ENCODE measurements at places on chromosomes 4 and X.

DNA sequence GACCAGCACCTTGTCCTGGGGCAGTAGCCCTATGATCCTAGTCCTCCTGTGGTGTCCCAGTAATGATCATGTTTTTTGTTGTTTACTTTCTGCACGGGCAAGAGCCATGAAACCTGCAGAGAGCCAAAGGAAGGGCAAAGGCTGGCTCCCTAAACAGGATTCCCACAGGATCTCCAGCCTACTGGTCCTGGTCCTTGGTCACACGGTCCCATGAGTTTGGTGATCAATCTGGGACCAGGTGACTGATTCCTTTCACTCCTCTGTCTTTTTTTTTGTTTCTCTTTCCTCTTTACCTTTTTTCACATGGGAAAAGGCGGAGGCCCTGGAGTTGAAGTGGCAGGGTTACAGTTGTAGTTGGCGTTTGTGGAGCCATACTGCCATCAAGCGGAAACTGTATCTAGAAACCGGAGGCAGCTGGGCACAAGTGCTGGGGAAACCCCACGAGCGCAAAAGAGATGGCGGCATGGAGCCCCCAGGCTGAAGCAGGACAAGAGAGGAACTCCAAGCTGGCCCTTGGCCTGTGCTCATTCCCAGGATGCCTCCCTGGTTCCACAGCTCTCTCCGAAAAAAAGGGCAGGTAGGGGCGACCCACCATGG is 34.6 kb downstream of the NBDY start:
- ATAC-seq = peak; percentile 40

DNA sequence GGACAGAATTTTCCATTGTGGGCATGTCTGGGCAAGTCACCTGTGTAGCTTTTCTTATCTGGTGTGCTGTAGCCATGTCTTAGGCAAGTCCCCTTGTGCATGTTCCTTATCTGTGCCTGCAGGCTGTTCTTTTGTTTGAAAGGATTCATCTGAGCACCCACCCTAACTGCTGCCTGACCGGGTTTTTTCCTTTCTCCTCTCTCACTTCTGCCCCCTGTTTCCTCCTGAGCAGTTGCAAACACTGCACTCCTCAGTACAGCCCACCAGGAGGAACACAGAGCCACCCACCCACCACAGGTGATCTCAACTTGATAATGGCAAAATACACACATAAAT is 29.2 kb upstream of the IL9R start:
- ATAC-seq = no peak

- no peak for ATAC-seq
Observed at GRCh38 chr4:24169956-24170355, 280.1 kb upstream of the PPARGC1A start.

DNA sequence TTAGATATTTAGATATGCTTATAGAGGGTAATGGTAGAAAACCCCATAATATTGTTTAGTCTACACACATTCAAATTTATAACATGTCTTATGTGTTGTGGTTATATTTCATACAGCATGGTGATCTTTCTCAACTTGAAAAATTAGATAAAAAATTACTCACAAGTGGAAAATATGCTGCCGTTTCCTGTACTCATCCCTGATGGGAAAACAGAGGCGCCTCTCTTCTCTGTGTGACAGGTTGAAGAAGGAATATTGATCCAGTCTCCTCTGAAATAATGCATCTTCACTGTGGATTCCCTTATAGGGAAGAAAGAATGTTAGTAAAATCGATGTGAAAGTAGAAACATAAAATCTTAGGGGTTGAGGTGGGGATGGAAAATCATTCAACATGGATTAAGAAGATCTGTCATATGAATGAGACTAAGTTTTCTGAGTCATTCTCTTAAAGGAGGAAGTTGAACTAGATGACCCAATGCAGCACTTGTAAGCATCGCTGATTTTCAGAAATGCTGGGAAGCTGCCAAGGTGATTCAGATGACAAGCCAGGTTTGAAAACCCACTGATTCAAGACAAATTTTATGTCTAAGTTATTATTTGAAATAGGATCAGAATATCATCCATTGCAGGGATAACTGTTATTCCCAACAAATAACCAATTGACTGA is 70.7 kb downstream of the ANKRD50 start:
- no peak for ATAC-seq

- ATAC-seq = no peak
Observed at GRCh38 chrX:153321381-153322124, at the start of gene PNMA6F. PNMA6F (minus strand) TSS chrX:153321767; CDS start chrX:153320674, 1,093 bp downstream.

DNA sequence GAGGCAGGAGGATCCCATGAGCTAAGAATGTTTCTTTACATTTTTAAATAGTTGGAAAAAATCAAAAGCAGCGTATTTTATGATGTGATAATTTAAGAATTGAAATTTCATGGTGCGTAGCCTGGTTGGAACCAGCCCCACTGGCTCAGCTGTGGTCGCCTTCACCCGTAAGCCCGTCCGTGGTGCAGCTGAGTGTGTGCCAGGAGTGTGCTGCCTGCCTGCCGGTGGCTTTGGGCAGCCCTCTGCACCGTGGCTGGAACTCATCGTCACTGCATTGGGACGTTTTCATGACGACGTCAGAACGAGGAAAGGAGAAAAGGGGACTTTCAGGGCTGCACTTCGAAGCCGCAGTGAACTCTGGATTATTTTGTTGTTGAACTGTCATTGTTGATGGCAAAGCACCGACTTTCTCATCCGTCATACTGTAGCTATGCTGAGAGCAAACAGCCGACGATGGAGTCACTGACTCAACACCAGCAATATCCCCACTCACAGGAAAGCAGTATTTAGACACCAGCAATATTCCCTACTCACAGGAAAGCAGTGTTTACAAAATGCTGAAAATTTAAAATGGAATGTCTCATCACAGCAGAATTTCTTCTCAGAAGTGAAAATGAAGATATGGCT is 35.1 kb downstream of the PCGF3 start:
- no peak for ATAC-seq

GRCh38 chr4:33772582-33772981 is 2471.7 kb downstream of the ARAP2 start:
- ATAC-seq = no peak

DNA sequence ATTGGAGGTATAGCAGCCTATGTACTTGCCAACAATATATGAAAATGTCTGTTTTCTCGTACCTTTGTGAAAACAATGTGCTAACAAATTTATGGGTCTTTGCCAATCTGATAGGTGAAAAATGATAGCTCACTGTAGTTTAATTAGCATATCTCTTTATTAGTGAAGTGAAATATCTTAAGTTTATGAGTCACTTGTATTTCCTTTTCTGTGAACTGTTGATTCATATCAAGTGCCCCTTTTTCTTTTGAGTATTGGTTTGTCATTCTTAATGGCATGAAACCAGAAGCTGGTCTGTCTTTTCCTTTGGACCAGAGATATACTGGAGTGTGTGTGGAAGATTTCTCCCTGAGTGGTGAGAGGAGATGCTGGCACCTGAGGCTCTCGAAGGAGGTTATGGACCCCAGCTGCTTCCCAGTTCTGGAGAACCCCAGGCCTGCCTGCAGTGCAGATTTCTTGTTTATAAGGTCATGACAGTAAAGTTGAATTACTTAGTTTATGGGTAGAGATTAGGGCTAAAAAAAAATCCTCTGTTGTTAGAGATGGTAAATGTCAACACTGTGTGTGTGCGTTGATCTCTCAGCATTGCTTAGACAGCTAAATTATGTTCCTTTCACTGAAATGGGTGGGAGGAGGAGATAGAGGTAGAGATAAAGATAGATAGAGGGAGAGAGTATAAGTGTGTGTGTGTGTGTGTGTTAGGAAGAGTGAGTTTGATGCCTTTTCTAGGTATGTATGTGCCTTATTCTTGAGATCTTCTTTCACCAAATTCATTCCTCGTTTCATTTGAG is 89.9 kb downstream of the REPS2 start:
- no peak for ATAC-seq

- ATAC-seq = no peak
Observed at GRCh38 chrX:136162827-136163570, 15.7 kb downstream of the FHL1 start.

GRCh38 chr4:145075742-145076468 is 22.1 kb downstream of the ANAPC10 start:
- ATAC-seq = no peak

GRCh38 chr4:73258436-73258685 is 237 bp downstream of the ANKRD17 start:
- ATAC-seq = no peak

GRCh38 chr4:139816856-139817255 is 151.2 kb downstream of the MGST2 start:
- ATAC-seq = no peak

DNA sequence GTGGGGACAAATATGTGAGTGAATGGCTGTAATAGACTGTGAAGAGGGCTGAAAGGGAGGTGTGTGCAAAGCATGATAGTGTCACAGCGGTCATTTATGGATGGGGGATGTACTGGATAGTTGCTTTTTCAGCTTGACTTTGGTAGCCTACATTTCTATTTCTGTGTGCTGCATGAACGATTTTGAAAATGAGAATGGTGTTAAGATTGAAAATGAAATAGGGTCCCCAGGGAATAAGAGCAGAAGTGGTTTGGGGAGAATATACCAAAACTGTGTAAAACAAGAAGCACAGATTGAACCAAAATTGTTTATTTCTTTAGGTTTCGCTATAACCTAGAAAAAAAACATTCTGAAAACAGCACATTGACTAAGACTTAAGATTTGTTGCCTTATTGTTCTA is 58.8 kb upstream of the CLNK start:
- ATAC-seq = peak; percentile 81

- ATAC-seq = no peak
Observed at GRCh38 chr4:38309471-38309870, 349.3 kb downstream of the PTTG2 start.

DNA sequence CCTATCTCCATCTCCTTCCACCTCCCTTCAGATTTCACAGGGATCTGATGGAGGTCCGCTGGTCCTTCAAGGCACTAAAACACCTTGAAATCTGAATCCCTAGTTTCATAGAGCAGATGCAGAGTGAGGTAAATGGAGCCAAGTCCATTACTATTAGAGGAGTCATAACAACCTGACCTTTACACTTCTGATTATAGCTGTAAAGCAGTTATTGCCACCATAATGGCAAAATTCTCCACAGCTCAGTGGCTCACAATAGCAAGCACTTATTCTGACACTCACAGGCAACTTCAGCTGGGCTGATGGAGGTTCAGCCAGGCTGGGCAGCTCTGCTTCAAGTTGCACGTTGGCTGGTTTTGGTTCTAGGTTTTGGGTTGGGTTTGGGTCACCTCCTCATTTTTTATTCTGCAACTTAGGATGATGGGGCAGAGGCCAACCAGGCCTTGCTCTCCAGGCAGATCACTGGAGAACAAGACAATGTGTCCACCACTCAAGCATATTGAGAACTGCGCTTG is 51.4 kb upstream of the LRAT start:
- ATAC-seq = no peak

DNA sequence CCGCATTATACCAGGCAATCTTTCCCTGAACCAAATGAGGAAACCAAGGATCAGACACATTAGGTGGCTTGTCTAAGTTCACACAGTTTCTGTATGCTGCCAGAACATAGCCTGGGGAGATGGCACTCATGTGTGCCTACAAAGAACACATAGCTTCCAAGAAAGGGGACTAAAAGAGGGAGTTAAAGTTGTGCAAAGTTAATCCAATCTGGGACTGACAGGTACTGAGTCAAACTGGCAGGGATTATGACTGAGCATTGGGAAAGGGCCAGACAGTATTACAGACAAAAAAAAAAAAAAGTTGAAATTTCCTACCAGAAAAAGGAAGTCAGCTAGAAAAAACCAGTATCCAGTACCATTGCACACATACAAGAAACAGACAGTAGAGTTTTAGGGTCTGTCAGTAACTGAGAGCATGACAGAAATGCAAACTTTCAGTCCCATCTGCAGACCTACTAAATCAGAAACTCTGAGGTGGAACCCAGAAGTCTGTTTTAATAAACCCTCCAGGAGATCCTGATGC is 37.2 kb downstream of the ADAMTS3 start:
- no peak for ATAC-seq

GRCh38 chrX:30302956-30303355 is 6.2 kb downstream of the NR0B1 start:
- no peak for ATAC-seq

DNA sequence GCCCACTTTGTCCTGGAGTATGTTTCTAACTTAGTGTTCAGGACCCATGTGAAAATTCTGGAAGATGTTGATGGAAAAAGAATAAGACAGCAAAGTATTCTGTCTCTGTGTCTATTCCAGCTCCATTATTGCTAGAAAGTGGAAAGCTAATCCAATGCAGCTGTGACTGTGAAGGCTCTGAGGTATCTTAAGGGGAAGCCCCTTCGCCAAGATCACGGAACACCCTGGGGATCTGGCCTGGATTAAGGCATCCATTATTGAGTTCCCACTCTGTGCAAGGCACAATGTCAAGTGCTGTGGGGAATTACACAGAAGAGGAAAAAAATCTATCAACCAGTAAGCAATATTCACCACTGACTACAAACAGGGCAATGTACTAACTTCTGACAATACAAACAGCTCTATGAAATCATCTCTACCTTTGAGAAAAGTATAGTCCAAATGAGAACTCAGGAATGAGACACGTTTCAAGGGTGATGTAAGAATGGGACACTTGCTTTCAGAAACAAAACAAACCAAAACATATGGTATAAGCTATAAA is 222.1 kb downstream of the LDB2 start:
- ATAC-seq = no peak

- no peak for ATAC-seq
Observed at GRCh38 chr4:81427344-81427821, 44.3 kb downstream of the RASGEF1B start.

DNA sequence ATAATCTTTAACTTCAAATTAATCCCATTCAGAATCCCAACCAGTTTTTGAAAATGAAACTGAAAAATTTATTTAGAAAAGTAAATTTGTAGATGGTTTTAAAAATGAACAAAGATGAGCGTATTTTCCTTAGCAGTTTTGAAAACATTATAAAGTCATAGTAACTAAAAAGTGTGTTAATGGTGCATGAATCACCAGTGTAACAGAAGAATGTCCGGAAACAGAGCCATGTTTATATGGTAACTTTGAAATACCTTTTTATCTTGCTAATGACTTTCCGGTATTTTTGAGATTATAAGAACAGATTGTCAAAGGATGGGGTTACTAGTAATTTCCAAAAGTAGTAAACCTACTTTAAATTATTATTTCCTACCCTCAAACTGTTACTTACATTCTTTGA is 145.9 kb downstream of the IRS4 start:
- no peak for ATAC-seq

- ATAC-seq = no peak
Observed at GRCh38 chrX:132180929-132181328, 38.3 kb downstream of the RAP2C start.

DNA sequence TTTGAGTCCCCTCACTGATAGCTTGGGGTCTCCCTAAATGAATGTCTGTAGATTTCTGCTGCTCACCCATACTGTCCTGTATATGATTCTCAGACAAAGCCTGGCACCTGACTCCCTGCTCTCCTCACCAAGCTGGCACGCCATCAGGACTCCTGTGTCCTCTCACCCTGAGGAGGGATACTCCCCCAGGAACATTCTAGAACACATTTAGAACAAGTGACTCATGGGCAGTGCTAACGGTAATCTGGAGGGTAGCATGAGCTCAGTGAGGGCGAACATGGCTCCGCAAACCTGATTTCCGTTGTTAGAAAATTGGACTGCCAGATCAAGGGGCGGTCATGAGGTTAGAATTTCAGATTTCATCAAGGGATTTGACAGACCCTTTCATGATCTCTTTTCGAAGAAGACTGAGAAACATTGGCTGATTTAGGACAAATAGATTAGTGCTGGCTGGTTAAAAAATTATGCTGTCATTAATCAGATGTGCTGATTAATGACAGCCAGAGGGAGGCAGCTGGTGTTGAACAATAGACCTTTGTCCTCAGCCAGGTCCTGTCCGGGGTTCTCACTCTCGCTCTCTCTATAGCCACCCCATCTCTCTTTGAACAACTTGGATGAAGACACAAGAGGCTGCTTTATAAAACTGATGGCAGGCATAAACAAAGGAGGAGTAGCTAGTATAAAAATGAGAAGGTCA is 244.3 kb downstream of the PTTG2 start:
- ATAC-seq = no peak

Data from stimulated activated memory B cell treated with anti-CD40 and anti-IgM and Interleukin-4, amounts not matched to agents 10 μg/mL and 1 μg/mL and 100 μg/mL, for 72 hours (primary cell).